Renal cortex interstitium (tissue), 15 donors: ENCODE measurements at places on chromosomes 16 and 17. TPM values are rescaled to one million over a fixed set of nuclear protein-coding genes. Genes with fewer than 3 reads are reported as not detected.

- no peak for DNase-seq
Measured at GRCh38 chr16:29139261-29139802, 154.5 kb downstream of the LAT start.

DNA sequence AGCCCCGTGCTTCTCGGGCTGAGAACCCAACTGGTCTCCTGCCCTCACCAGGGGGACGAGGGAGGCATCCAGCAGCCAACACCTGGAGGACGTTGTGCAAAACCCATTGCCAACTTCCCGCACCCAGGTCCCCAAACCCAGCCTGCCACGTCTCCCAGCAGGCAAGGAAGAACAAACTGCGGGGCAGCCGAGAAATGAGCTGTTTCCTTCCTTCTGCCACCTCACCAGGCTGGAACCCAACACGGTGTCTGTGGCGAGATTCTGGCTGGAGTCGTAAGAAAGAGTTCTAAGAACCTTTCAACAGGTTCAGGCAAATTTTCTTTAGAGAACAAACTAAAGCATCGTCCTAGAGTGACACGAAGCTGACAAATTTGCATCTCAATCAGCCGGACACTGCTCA is 3.6 kb downstream of the SLC43A2 start:
- no peak for DNase-seq

GRCh38 chr16:1895068-1895467 is 23.1 kb upstream of the MEIOB start:
- DNase-seq, result no peak

- no peak for DNase-seq
Measured at GRCh38 chr16:75965504-75966374, 239.4 kb upstream of the CPHXL start.

GRCh38 chr17:39804839-39805238 is 59.3 kb downstream of the IKZF3 start:
- DNase-seq, result no peak

DNA sequence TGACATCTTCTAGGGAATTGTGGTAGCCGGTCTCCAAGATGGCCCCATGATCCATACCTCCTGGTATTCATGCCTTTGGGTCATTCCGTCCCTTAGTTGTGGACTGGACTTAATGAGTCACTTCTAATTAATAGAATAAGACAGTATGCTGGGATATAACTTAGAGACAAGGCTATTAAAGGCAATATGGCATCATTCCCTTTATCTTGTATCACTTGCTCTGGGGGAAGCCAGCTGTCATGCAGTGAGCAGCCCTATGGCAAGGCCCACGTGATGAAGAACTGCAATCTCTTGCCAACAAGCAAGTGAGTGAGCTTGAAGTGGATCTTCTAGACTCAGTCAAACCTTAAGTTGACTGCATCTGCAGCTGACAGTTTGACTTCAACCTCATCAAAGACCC is 97.8 kb upstream of the MED13 start:
- no peak for DNase-seq

- no peak for DNase-seq
Measured at GRCh38 chr17:72778169-72779151, 314.0 kb downstream of the SLC39A11 start.

- DNase-seq, result no peak
Measured at GRCh38 chr17:46977750-46978488, 1.1 kb downstream of the RPRML start.

DNA sequence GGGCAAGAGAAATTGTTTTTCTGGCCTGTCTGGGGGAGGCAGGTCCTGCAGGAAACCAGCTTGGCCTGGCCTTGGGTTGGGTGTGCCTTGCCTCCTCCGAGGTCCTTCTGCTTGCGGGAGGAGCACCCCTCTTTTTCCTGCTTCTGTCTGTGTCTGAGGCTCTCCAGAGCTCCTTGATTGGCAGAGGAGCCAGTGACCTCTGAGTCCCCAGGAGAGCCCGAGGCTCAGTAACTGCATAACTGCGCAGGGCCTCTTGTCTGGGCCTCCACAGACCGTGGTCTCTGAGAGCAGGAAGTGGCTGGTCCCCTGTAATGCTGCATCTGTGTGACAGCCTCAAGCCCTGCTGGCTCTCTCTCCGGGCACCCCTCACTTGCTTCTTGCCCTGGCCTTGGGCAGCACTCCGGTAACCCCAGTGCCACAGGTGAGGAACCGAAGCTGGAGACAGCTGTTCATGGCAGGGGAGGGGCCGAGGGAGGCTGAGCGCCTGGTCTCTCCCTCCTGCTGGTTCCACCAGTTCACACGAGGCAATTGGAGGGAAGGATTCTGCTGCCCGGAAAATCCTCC is 1.6 kb downstream of the CAPN15 start:
- DNase-seq, result no peak

- DNase-seq, result no peak
Measured at GRCh38 chr17:13442361-13442760, 159.4 kb downstream of the HS3ST3A1 start.

- DNase-seq, result no peak
Measured at GRCh38 chr17:44177640-44178039, 7.1 kb downstream of the ASB16 start.

- no peak for DNase-seq
Measured at GRCh38 chr17:31175237-31175636, 80.5 kb downstream of the NF1 start.

The KRTAP9-9 gene
- not detected for polyA plus RNA-seq

The NUBP1 gene
- 33.5 TPM for polyA plus RNA-seq

The WFIKKN1 gene
- 1.3 TPM for polyA plus RNA-seq

The VTN gene
- polyA plus RNA-seq, result 15.4 TPM
